ENCODE measurements at places on chromosomes 2 and 18.

DNA sequence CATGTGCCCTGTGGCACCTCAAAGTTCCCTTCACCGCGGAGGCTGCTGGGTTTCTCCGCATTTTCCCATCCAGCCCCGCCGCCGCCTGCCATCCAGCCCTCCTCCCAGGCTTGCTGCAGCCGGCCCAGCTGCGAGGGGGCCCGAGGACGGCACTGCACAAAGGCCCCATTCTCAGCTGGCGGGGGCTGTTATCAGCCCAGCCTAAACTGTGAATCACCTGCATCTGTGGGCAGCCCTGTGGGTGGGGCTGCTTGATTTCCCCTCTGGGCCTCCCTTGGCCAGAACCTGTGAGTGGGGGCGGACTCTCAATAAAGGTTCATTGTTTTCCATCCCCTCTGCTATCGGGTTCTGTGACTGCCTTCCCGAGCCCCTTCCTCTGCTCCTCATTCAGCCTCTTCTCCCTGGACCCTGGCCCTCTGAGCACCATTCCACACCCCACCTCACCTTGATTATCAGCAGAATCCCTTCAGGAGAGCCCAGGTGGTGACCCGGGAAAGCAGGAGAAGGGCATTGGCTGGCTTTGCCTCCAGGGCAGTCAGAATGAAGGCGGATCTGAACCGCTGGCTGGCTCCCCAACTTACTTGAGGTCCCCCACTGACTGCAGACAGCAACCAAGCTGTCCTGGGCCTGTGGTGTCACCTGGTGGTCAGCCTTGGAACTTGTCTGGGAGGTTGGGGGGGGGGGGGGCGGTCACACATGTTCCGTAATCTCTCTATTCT, 204.5 kb downstream of the ZFP36L2 start:
- no peak for DNase-seq

DNA sequence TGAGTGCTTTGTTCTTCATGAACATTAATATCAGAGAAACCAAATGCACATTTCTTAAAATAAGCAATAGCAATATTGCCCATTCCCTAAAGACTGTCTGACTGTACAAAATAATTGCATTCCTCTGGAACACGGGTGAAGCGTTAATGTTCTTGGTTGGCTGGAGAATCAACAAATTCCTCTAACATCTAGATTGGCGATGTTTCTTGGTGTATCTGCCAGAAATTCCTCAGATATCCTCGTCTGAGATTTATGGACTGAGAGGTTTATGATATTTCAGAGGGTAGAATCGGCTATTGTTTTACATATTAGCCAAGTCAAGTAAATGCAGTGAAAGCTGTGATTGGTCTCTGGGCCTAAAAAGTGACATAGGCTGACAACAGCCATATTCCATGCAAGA, 27.1 kb upstream of the SPTBN1 start:
- DNase-seq = no peak

- DNase-seq = no peak
Measured at GRCh38 chr2:241092677-241093076, 9.4 kb downstream of the MTERF4 start.

DNA sequence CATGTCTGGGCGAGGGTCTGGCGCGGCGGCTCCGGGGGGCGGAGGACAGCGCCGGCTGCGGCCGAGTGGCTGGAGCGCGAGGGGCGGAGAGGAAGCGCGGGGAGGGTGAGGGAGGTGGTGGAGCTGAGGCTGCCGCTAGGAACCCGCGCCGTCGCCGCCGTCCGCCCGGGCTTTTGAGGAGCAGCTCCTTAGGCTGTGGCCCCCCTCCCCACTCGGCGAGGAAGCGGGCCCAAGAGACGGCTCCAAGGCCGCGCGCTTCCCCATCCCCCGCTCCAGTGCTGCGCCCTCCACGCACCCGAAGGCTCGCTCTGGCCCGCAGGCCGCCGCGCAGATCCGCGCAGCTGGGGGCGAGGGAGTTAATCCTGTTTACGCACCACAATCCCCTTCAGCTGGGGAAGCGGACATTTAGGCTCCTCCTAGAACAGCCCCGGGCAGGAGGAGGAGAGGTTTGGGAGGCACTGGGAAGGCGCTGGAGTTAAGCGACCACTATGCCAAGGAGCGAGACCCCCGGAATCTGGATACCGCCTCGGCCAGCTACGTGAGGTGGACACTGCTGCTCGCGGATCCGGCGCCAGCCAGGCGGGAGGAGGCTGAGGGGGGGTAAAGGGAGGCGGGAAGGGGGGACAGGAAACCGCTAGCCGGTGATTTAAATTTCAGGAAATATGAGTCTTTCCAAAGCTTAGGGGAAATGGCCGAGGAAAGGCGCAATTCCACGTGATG, at the start of gene CNRIP1:
Gene CNRIP1, minus strand, starts transcription at position 552 of the 720 bp plus-strand sequence. Its CDS starts 549 bp downstream, at position 3.
- DNase-seq = peak; percentile 79

DNA sequence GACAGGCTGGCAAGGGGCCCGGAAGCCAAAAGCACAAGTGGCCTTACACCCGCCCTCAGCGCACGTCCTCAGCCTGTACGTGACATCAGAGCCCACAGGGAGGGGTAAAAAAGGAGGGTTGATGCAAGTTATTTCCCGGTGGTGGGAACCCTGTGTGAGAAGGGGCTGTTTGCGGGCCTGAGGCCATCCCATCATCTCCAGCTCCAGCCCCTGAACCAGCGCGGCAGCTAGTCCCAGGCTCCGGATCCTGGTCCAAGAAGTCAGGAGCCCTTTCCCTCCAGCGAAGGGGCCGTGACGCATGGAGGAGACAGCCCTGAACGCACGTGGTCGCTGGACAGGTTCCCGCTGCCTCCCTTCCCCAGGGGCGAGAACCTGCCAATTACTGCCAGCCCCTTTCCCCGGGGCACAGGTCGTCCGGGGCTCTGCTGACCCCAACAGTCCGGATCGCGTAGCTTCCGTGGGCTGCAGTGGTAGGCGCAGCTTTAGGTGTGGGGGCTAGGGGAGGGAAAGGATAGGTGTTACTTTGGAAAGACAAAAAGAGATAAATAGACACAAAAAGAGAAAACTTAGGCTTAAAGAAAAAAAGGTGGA, 1.3 kb upstream of the LRP2 start:
- DNase-seq = peak; percentile 37

DNA sequence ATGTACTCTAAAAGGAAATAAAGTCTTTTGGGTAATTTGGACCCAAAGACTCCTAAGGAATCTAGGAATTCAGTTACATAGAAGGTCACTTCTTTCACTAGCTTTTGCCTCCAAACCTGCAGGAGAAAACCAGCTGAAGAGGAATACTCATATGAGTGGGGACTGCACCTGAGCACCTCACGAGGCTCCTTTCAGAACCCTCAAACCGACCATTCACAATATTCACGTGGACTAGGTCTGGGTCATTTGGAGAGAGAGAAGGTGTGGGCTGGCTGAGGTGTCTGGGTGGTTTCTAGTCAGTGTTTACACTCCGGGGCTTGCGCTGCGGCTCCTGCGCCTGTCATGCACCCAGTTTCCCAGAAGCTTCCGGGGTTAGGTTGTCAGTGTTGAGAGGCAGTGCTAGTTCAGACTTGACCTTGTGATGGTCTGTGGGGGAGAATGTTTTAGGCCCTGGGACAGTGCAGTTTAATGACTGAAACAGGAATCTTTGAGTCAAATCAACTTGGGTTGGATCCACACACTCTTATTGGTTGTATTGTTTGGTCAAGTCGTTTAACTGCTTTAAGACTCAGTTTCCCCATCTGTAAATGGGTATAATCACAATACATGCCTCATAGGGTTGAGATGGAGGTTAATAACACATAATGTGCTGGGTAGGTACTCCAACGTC, 78.4 kb downstream of the LIMS1 start:
- no peak for DNase-seq

Measured in left ventricle myocardium superior (tissue), 1 donor.